ENCODE measurements at places on chromosomes 4 and X.
A peak's percentile ranks its signal among the peaks of the same experiment; 100 is the strongest.

- DNase-seq, result no peak
These were observed 18.7 kb upstream of the SEC24B start for GRCh38 chr4:109414938-109415337.

- peak; percentile 31 for DNase-seq
These were observed 9.3 kb downstream of the CETN2 start for GRCh38 chrX:152821145-152821765.

GRCh38 chr4:185904381-185904780 is 92.4 kb upstream of the SORBS2 start:
- DNase-seq, result no peak

GRCh38 chrX:130916636-130917422 is 13.8 kb upstream of the ENOX2 start:
- peak; percentile 52 for DNase-seq

DNA sequence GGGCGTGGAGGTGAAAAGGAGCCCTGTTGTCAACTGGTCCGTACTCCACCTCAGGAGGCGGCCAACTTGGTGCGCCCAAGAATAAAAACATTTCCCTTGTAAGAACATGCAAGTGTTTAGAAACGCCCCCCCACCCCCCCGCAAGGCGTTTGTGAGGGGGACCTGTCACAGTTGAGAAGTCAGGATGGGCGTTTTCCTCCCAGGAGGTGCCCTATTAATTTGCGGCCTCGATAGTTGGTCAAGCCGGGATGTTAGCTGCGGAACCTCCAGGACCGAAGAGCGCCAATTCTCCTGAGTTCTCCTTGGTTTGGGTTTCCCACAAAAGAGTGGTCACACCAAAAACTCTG is 651 bp upstream of the SAP30 start:
- DNase-seq, result peak; percentile 23

DNA sequence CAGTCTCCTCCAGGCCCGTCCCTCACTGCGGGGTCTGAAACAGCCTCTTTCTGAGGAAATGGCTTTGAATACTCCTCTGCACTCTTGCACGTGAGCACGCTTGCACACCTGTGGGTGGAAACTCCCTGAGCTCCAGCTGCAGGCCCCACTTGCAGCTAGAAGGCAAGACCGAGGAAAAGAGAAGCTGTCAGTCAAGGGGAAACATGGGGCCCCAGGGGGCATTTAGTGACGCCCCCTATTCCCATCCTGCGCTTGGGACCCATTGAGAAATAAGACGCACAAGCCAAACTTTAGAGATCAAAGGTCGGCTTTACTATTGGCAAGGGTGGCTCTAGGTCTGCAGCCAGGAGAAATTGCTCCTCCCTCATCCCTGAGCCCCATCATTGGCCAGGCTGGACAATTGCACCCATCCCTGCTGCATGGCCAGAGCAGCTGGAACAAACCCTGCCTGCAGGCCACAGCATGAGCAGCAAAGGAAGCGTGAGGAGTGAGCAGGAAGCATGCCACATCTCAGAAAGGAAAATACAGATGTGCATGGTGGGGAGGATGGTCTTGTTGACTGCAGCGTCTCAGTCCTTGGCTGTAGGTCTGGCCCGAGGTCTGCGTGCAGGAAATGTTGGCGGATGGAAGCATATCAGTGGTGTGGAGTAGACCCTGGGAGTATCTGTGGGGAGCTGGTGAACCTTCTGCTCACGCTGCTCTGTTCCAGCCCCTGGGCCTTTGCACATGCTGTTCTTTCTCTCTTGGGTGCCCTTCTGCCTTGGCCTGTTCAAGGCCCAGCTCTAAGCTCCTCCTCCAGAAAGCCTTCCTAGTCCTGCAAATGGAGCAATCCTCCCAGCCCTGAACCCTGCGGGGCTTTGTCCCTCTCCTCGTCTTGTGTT is 93.9 kb downstream of the PSAPL1 start:
- no peak for DNase-seq

- DNase-seq, result no peak
These were observed 106.9 kb downstream of the PPARGC1A start for GRCh38 chr4:23782778-23783437.

DNA sequence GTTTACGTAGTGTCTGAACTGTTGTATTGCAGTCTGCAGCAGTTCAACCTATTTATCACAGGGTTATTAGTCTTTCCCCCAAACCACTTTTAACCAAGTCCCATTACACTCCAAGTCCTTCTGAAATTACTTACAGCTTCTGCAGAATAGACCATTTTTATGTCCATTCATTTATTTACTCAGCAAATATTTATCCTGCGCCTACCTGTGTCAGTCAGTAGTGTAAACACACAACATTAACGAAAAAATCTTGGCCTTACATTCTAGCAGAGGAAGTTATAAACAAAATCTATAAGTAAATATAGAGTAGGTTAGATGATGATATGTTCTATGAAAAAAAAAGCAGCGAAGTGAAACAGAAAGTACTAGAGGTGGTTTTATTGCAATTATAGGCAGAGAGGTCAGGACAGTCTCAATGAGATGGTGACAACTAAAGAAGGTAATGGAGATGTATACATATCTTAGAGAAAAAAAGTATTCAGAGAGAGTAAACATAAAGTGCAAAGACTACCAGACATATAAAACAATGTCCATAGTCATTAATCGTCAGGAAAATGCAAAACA is 534.7 kb downstream of the KCNIP4 start:
- no peak for DNase-seq

GRCh38 chr4:52838729-52839586 is 23.2 kb upstream of the RASL11B start:
- no peak for DNase-seq

GRCh38 chr4:189143263-189143952 is 797.3 kb upstream of the FRG1 start:
- no peak for DNase-seq

DNA sequence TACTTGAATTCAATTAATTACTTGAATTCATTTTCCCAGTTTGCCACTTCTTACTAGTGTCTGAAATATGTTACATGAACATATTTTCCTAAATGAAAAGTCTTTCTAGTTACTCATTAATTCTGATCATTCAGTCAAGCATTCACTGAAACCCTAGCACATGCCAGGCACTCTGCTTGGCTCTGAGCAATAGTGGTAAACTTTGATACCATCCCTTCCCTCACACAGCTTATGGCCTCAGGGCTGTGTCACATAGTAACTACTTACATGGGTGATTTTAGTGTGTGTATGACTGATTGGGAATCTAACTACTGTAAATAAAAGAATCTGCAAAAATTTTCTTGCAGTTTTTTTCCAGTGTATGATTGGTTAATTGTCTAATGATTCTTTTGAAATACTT is 32.7 kb downstream of the METAP1 start:
- DNase-seq, result peak; percentile 13

DNA sequence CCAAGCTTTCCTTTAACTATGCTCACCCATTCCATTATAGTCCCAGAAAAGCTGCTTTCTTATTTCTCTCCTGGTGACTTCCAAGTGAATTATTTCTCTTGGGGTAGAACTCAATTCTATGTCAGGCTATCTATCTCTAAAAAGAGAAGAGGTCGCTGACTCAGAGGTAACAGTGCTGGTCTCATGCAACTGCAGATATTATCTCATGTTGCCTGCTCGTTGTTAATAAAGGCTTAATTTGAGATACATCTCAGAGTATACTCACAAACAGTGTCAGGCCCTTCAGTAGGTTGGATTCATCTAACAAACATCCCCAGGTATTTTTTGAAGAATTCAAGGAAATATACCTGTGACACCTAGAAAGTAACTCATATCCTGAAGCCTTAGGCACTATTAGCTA is 2.7 kb downstream of the TMEM154 start:
- DNase-seq, result no peak

DNA sequence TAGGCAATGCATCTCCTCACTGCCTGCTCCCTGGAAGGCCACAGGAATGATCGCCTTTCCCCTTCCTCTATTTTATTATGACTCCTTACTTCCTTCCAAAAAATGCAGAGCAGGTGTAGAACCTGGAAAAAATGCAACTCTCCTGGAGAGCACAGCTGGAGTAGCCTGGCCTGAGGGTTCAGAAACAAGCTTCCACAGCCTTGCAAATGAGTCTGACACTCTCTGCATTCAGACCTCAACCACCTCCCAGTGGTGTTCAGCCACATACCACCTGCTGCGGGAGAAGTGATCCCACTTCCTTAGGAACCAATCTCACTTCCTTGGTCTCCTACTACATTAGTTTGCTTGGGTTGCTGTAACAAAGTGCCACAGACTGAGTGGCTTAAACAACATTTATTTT is 368.1 kb upstream of the NOCT start:
- no peak for DNase-seq

- DNase-seq, result no peak
These were observed 390.3 kb downstream of the SH2D1A start for GRCh38 chrX:124736553-124737270.

DNA sequence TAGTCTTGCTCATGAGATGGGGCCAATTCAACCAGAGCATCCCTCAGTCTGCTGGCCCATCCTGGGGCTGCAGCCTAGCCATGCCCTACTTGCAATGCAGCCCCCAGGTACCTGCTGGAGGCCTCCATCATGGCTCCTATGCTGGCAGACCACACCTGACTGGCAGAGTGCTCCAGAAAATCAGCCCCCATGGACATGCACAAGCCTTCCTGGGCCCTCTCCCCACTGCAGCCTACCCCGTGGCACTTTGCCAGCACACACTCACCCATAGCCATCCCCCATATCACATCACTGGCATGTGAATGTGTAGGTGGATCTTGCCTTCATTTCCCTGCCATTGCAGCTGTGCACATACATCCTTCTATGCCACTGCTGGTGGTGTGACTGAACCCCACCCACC is 381.8 kb downstream of the UBE2NL start:
- no peak for DNase-seq

- peak; percentile 63 for DNase-seq
These were observed 38.5 kb upstream of the TAPT1 start for GRCh38 chr4:16264798-16265197.

DNA sequence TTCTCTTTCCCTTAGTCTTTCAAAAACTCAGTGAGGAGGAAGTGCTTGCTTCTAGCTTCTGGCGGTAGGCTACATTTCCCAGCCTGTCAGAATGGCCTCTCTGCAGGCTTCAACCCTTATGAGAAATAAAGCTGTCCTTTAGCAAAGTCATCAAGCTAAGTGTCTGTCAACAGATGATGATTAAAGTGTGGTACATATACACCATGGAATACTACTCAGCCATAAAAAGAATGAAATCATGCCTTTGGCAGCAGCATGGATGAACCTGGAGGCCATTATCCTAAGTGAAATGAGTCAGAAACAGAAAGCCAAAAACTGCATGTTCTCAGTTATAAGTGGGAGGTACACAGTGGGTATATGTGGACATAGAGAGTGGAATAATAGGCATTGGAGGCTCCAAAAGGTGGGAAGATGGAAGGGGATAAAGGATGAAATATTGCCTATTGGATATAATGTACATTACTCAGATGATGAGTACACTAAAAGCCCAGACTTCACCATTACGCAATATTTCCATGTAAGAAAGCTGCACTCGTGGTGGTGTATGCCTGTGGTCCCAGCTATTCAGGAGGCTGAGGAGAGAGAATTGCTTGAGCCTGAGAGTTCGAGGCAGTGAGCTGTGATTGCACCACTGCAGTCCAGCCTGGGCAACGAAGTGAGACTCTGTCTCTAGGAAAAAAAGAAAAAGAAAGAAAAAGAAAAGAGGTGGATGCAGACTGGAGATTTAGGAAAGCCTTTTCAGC is 7.9 kb downstream of the TRIM2 start:
- DNase-seq, result no peak

DNA sequence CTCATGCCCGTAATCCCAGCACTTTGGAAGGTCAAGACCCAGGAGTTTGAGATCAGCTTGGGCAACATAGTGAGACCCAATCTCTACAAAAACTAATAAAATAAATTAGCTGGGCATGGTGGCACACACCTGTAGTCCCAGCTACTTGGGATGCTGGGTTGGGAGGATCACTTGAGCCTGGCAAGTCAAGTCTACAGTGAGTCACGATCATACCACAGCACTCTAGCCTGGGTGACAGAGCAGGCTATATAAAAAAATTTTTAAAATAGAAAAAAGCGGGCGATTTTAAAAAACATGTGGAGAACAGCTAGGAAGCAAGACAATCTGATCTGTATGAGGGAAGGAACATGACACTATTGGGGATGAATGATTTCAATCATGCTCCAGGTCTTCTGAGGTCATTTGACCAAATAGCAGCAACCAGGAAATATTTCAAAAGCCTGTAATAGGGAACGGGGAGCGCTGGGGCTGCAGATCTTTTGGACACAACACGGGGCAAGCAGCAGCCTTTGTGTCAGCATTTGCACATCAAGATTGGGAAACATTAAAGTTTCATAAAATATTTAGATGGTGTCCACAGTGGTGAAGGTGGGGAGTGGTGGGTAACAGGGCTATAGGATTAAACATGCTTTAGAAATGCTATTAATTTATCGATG is 48.3 kb upstream of the GUCY1A1 start:
- no peak for DNase-seq

DNA sequence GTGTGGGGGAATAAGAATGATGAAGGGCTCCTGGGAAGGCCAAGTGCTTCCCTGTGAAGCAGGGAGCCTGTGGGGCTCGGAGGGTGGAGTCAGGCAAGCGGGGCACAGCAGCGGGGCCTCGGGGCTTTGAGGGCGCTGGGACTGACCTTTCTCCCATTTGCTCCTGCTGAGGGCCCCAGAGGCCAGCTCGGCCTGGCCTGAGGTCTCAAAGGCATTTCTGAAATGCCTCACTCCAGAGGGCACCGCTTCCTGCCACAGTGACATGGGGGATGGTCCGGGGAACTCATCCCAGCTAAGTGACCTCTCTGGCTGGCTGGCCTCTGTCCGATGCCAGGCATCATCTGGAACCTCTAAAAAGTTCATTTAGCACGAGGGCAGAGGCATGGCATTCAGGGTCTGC is 98.8 kb upstream of the STX18 start:
- DNase-seq, result no peak

DNA sequence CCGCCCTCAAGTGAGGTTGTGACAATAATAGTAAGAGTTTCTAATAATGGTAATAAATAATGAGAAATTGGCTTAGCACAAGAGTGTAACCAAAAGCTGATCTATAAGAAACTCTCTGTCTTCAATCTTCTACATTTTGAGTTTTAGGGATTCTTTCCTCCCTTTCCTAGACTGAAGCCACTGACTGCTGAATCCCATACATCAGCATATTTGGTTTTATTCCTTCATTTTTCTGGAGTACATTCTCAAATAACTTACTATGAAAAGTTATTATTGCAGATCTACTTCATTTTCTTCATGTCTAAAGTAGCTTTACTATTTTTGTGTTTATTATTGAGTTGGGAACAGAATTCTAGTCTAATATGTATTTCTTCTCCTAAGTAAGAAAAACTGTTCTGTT is 49.9 kb upstream of the ADAD1 start:
- no peak for DNase-seq

GRCh38 chrX:110419512-110419911 is 60.9 kb downstream of the RTL9 start:
- no peak for DNase-seq

GRCh38 chr4:122167369-122167768 is 15.2 kb downstream of the BLTP1 start:
- no peak for DNase-seq

DNA sequence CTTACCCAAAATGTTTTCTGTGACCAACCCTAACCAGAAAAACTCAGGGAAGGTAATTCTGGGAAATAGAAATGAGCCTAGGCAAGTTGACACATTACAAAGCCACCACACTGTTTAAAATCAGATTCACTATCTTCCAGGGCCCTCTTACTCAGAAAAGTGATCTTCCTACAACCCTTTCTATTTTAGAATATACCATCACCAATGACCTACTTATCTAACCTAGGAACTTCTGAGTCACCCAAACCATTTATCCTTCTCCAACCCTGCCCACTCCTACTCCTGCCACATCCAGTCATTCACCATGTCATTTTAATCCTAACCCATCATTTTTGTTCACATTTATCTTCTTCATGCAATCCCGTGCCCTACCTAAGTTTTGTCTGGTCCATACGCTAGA is 89.9 kb downstream of the FTHL17 start:
- no peak for DNase-seq

GRCh38 chr4:163590103-163590502 is 95.6 kb downstream of the TMA16 start:
- DNase-seq, result no peak

All from AG20443 (cell line).